Kidney capillary endothelial cell (primary cell): ENCODE measurements at places on chromosomes 11 and 22.
A peak's percentile ranks its signal among the peaks of the same experiment; 100 is the strongest.

DNA sequence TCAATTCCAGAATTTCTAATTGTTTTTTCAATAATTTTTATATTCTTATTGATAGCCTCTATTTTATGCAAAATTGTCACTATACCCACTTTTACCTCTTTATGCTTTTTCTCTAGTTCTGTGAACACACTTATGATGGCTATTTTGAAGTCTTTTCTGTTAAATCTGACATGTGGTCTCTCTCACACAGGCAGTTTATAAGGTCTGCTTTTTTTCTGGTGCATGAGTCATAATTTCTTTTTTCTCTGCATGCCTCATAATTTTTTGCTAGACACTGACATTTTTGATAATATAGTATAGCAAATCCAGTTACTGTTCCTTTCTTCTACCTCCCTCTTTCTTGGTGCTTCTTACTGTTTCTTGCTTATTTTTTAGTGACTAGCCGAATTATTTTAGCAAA, 36.0 kb downstream of the ZBTB44 start:
- DNase-seq: no peak

DNA sequence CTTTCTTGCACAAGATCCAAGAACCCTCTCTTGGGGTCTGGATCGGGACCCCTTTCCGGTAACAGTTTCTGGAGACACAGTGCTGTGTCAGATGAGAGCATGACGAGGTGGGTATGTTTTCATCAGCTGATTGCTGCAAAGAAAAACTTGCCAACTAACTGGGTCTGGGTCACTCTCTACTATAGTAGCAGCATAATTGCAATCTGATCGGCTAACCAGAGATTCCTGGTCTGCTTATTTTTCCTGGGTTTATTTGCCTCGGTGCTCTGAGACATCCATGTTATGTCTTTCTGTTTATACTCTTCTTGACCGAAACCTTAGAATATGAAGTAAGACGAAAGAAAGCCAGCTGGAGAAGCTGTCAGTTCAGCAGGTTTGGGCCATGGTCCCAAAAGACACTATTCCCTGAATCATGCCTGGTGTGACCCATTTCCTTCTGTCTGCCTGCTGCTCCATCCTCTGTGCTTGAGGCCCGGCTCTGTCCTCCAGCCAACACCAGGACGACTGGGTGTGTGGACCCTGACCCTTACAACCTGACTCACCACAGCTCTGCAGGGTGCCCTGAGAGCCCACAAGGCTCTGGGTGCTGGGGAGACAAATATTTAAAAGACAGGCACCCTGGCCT, 24.1 kb upstream of the CLMP start:
- DNase-seq: no peak

DNA sequence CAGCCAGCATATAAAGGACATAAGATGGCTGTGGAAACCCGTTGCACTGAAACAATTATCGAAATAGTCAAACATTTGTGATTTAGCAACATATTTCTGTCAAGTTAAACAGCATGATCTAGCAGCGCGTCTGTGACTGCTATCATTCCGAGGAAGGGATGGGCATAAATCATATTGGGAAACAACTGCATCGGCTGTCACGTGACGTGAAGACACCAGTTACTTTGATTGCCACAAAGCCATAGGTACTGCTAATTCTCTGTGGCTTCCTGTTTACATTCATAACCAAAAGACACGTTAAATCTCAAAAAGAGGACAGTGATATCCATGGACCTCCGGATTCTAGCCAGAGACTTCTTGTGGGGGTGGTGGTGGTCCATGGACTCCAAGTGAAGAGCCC, 87.8 kb downstream of the CACNA1I start:
- no peak for DNase-seq

DNA sequence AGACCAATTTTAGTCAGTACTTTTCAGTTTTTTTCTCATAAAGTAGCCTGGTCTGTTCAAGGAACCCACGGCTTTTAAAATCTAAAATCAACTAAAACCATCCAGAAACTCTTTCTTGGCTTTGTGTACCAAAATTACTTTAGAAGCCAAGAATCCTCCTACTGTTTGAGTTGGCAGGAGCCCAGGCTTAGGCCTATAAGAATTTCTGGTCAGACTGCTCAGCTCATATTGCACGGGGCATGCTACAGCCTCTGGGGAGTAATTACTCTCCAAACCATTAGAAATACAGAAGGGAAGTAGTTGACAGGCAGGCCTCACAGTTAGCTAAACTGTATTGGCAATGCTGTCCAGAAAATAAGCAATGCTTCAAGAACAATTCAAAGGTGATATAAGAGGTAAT, 1862.9 kb upstream of the RAG2 start:
- no peak for DNase-seq

GRCh38 chr11:70655816-70656215, 257.5 kb downstream of the CTTN start:
- DNase-seq: no peak

- DNase-seq: no peak
Measured at GRCh38 chr11:111120161-111120560, 125.4 kb upstream of the POU2AF2 start.

GRCh38 chr22:22073769-22074561, 91.4 kb upstream of the TOP3B start:
- no peak for DNase-seq

GRCh38 chr22:48979482-48979881, 848.2 kb downstream of the BRD1 start:
- no peak for DNase-seq

DNA sequence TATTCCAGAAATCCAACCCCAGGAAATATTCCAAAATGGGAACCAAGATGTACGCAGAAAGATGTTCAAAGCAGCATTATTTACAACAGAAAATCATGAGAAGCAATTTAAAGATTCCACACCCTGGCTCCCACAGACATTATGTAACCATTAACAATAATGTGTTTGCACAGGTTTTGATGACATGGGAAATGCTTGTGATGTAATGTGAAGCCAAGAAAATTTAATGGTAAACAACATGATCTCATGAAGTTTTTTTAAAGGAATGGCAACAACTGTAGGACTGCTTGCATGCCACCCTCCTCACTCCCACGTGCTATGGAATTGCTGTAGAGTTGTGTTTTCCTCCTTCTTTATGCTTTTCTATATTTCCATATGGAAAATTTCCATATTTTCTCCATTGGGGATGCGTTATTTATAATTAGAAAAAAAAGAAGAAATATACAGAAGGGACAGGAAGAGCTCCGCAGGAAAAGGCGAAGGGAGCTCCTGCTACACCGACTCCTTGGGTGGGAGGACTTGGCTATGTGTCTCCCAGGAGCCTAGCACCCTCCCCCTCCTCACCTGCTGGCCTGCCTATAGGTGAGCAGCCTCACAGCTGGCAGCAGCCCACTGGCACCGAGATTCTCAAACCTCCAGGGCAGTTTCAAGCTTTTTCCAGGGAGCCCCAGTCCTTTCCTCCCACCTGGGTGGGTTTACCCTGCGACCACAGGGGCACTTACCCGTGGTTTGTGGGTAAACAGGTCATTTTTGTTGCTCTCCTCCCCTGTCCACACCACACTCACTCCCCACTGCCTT, 20.9 kb downstream of the LRFN4 start:
- DNase-seq: no peak

- peak; percentile 99 for DNase-seq
Measured at GRCh38 chr11:65915821-65916251, 3.0 kb downstream of the C11orf68 start.

- no peak for DNase-seq
Measured at GRCh38 chr11:106656646-106657045, 361.6 kb downstream of the GUCY1A2 start.

- no peak for DNase-seq
Measured at GRCh38 chr11:62726915-62727164, 417 bp downstream of the HNRNPUL2 start.

DNA sequence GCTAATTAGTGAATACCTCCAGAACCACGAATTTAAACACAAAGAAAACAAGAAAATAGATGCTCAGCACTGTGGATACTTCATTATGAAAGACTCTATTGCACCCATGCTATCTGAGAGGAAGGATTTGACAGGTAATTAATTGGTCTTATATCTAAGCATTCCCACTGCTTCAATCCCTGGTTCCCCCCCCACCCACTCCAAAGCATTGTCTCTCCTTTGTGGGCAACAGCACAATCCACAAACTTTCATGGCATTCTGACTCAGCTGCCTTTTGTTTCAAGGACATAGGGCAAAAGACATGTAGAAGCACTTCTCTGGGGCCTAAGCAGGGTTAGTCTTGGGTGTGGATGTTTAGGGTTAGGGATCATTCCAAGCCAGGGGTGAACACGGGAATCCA, 551.4 kb downstream of the BUD13 start:
- no peak for DNase-seq

- no peak for DNase-seq
Measured at GRCh38 chr11:16512899-16513241, 156.5 kb upstream of the SOX6 start.

GRCh38 chr22:22094921-22095320, 112.3 kb upstream of the TOP3B start:
- no peak for DNase-seq

DNA sequence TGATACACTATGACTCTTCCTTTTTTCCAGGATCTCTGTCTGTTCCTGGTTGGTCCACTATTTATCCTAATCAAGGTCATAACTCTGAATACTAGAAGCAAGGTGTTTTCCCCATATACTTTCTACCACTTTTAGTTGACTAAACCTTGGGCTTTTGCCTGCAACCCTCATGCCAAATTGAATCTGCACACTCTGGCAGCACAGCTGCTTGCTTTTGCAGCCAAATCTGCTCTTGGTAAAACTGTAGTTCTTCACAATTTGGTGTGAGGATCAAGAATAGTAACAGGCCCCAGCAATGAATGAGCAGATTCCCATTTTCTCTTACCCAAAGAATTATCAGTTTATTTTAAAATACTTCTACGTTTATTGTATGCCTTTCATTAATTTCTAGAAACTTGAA, 586.5 kb upstream of the CNTN5 start:
- no peak for DNase-seq

DNA sequence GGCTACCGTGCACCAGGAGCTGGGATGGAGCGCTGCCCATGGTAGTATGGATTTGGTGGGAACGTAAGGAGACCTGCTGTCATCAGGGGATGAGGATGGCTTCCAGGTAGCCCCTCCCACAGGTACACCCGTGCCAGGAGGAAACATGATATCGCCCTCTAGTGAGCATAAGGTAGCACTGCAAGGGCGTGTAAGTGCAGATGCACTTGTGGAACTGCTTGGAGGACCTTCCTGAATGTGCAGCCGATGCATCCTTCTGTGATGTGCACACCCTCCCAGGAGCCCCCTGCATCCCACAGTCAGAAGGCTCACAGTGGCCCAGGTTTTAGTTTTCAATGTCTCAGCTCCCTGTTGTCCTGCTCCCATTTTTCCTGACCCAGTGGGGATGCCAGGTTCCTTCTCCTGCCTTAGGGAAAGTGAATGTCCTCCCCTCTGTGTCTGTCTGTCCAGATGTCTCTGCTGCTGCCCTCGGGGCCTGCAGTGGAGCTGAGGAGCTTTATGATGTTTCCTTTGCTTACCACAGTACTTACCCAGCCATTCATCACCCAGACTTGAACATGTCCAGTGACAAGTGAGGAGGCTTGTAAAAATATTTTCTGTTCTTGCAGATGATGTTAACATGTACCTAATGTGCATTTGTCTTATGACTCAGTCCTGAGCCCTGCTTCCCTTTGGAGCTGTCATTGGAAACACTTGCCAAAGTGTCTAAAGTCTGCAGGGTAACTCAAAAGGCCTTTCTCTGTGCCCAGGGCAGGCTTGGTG, 49.2 kb downstream of the DBX1 start:
- peak; percentile 42 for DNase-seq

- DNase-seq: no peak
Measured at GRCh38 chr11:34787895-34788294, 128.3 kb downstream of the APIP start.

GRCh38 chr22:45009606-45010531, at the start of gene PHF21B:
PHF21B (minus strand) TSS chr22:45010005; CDS start chr22:45009549, 456 bp downstream.
- DNase-seq: no peak

DNA sequence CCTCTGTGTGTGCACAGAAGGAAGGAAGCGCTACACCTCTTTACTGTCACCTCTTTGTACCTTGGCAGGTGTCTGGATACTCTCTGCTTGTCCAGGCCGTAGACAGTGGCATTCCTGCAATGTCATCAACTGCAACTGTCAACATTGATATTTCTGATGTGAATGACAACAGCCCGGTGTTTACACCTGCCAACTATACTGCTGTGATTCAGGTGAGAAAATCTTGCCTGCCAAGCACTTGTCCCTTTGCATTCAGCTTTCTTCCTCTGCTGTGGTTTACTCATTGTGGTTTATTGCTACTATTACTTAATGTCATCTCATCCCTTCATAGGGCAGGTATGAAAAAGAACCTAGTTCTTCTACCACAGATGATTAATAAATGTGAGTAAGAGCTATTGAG, 131.9 kb upstream of the MTNR1B start:
- DNase-seq: no peak

GRCh38 chr11:27718863-27719545, 18.7 kb upstream of the BDNF start:
- DNase-seq: no peak

DNA sequence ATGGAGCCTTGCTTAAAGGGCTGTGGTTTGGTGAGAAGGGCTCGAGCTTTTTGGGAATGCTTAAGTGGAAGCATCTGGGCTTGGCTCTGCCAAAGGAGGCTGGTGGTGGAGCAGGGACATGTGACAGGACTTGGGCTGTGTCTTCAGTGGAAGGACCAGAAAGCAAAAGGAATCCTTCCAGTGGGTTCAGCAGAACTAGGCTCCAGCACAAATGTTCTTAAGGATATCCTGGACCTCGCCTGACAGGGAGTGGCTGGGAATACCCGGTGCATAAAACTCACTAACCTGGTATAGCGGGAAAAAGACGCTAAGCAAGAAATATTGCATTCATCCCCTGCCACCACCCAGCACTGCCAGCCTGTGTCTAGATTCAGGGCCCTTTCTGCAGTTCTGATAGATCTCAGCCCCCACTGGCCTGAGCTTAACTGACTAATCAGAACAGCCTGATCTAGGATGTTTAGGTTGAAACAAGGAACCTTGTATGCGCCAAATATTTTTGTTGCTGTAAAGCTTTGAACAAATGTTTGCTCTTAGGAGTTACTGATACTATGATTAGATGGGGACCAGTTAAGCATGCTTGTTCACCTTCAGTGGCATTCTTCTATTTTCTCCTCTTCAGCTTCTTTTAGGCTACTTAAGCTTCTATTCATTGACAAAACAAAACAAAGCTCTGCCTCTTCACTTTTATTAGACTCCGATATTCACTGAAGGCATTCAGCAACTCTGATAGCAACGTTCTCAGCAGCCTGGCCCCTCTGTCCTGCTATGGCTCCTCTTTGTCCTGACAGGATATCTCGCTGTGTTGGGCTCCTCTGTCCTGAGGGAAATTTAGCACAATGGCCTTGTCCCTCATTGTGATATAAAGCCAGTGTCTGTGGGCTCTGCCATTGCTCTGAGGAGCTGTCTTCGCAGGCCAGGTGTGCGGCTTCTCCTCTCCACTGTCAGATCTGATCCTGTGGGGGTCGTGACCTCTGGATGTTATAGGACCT, 25.0 kb downstream of the PPFIBP2 start:
- DNase-seq: no peak

DNA sequence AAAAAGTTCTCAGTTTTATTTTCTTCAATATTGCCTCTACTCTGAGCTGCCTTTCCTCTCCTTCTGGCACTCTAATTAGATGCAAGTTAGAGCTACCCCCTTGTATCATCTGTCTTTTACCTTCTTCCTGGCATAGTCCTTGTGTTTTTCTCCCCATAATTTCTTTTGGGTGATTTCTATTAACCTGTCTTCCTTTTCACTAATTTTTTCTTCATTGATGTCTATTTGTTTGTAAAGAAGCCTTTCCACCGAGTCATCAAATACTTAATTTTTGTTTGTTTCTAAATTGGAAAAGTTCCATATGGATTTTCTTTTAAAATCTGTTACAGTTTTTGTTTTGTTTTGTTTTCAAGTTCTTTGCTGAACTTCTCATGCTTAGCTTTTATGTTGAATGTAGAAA, 558.1 kb downstream of the TBC1D22A start:
- no peak for DNase-seq

GRCh38 chr11:68942751-68943271, 38.0 kb downstream of the MRGPRD start:
- no peak for DNase-seq
